NCI-H510A (cell line): ENCODE measurements at places on chromosomes 3 and 15.

- DNase-seq = peak; percentile 9
Observed at GRCh38 chr3:155560135-155560534, 184.7 kb downstream of the PLCH1 start.

DNA sequence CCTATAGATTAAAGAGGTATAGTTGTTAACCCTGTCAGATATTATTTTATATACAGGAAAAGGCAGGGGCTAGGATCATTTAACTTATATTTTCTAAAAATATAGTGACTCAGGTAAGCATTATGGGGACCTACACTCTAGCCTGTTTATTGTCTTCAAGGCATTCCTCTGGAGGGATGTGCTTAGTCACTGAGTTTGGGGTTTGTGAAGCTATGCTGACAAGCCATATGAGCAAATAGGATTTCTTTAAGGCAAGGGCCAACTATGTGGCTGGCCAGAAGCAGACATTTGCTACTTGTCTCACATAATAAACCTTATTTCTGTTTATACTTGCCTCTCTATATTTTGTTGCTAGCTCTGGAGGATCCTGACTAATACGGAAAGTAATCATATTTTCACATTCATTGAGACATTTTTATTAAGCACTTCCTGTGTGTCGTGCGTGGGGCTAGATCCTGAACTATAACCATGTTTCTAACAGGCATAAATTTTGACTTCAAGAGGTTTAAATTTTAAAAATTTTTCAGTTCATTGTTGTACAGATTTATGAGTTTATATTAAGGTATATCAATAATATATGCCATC lies 153.4 kb downstream of the OTOL1 start:
- no peak for DNase-seq

DNA sequence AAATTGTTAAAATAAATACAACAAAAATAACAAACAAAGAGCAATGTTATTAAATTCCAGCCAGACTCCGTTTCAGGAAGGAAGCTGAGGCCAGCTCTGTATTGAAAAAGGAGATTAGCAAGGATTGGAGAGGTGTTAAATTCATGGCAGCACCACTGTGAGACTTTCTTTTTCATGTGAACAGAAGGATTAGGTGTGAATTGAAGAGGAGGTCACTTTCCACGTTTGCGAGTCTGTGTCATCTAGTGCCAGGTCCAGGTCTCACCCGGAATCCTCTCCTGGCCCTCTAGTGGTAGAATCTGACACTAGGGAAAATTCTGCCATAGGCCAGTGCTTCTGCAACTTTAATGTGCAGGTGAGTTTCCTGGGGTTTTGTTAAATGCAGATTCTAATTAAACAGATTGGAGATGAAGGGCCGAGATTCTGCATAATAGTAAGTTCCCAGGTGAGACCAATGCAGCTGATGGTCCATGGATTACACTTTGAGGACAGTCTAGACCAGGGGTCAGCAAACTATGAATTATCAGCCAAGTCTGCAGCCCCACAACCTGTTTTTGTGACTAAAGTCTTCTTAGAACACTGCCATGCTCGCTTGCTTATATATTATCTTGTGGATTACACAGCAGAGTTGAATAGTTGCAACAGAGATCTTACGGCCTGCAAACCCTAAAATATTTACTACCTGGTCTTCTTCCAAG lies 9.2 kb upstream of the SLC6A1 start:
- no peak for DNase-seq

DNA sequence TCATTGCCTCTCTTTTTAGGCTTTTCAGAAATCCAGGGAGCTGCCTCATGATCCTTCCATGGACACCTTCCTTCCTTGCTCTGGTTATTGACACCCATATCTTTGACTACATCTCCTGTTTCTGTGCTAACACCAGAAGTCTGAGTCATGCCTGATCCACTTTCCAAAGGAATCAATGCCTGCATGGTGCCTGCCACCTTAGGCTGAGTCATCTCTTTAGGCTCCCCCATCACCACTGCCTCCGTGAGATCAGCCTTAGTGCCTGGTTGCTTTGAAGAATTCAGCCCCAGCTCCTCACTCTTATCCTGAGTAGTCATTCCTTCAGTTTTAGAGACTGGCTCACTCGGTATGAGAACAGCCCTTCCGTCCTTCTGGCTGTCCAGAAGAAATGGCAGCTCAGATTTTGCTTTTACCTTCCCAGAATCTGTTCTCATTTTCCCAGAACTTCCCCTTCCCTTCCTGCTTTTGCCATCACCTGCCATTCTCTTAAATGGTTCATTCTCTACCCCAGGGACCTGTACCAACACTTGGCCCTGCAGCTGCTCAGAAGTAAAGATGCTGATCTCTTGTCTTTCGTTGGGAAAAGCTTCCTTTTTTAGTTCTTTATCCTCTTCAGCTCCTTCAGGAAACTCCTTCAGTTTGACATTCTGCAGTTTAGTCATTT lies 105.3 kb downstream of the MAP4 start:
- DNase-seq = no peak
